Lower leg skin (tissue), 4 donors: ENCODE measurements at places on chromosomes 4 and X.

DNA sequence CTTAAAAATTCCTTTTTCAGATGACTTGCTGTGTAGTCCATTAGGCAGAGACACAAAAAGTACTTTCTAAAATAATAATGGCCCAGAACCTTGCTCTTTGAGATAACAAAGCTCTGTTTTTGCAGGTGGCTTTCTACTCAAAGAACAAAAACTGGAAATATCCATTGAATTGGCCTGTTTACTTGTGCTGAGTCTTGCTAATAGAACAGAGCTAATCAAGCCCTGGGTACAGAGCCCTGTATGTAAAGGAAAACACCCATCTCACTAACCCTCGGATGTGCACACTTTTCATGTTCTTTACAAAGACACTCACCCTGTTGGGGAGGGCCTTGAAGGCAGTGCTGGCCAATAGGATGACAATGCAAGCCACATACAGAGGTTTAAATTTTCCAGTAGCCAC is 27.0 kb upstream of the LNX1 start:
- DNase-seq: no peak

DNA sequence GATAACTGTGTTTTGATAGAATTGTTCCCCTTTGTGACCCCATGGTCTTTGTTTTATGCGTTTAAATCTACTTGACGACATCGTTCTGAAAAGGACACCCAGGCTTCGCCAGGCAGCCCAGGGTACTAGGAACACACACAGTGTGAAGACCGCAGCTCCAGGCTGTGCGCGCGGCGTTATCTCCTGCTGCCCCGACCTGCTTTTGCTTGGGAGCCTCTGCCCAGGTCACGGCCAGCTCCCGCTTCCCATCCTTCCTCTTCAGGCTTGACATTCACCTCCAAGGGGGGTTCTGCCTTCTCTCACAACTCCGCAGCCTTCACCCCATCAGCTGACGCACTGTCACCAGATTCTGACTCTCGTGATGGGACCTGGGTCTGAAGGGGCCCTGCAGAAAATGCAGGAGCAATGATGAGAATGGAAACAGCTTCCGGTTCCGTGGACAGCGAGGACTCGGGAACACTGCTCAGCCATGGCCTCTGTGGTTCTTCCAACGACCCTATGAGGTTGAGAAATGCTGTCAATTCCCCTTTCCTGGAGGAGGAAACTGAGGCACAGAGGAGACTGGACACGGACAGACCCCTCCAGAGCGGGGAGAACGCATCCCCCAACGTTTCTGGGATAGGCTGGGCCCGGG is 536 bp upstream of the HTRA3 start:
- no peak for DNase-seq

DNA sequence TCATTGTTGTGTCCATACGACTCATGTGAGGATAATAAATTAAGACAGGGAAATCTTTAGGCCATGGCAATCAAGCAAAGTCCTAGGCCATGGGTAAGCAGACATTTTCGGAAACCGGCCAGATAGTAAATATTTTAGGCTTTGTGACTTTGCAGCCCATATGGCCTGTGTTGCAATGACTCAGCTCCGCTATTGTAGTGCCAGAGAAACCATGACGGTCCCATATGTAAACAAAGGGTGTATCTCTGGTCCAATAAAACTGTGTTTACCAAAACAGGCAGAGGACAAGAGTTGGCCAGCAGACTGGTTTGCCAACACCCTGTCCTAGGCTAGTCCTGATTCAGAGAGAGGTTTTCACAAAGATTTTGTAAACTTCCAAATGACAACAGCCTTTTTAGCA is 5.0 kb downstream of the FAM114A1 start:
- peak; percentile 56 for DNase-seq

- peak; percentile 89 for DNase-seq
These were observed at the start of gene TMEM144 for GRCh38 chr4:158209825-158210807. Gene TMEM144 (plus strand): TSS chr4:158210486. CDS start chr4:158212668, 2,182 bp downstream.

GRCh38 chr4:86977621-86978184 is 42.9 kb downstream of the AFF1 start:
- DNase-seq: no peak

DNA sequence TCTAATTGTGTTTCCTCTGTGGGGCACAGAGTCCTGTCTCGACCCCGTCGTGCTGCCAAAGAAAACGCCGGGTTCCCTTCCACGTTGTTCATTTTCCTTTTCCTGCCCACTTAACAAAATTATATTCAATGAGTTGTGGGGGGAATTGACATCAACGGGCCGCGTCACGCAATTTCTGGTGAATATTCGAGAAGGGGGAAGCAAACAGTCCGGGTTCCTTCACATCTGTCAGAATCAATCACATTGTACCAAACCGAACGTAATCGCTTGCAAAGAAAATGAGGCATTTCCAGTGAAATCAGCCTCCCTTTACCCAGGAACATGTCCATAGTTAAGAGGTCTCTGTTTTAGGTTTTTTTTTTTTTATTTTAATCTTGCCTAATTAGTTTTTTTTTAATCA is 243.5 kb downstream of the SHOX start:
- DNase-seq: no peak

- no peak for DNase-seq
These were observed 180.7 kb upstream of the IL15 start for GRCh38 chr4:141455651-141456050.

DNA sequence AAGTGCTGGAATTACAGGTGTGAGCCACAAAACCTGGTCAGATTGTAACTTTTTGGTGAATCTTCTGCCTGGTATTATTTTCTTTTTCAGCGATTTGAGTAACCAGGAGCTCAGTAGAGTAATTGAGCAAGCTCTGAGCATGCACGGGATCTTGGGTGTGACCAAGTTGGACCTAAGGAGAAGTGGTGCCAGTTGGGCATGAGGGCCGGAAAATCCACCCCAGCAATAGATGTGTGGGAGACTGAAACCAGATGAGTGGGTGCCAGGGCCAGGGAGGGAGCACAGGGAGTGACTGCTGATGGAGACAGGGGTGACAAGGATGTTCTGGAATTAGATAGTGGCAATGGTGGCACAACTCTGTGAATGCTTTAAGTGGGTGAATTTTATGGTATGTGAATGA is 3.7 kb upstream of the CCNQ start:
- DNase-seq: no peak

GRCh38 chr4:159791334-159791733 is 688.5 kb downstream of the RAPGEF2 start:
- DNase-seq: no peak

- DNase-seq: no peak
These were observed 6.0 kb upstream of the CISD2 start for GRCh38 chr4:102862747-102863146.

DNA sequence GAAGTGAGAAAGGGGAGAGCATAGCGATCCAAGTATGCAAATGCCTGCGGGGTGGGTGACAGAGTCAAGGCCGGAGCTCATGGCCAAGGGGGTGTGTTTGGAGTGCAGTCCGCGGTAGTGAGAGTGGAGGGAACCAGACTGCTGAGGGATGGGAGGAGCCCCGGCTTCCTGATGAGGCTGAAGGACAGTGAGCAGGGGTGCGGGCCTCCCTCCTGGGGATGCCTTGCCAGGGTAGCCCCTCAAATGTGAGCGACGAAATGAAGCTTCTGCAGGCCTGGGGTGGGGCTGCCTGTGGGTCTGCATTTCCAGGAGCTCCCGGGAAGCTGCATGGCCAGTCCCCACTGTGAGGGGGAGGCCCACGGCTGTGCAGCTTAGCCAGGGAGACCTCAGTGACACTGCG is 45.0 kb downstream of the PSAPL1 start:
- DNase-seq: peak; percentile 74

DNA sequence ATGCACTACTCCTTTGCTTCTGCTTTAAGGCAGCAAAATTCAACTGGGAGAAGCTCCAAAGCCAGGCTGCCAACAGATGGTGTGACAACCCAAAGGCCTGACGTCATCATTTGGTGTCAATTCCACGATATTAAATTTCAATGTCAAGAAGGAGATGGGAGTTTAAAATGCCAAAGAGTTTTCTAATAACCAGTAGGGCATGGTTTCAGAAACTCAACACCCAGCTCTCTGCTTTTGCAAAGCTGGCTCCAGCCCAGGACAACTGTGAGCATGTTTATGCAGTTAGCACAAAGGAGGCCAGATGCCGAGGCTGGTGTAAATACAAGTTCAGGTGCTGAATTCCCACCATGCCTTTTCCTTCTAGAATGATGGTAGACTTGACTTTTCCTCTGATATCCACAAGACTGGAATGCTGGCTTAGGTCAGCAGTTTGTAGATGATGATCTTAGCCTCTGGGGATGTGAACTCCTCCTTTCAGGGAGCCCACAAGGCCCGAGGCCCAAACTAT is 67.3 kb downstream of the AFAP1 start:
- peak; percentile 46 for DNase-seq

DNA sequence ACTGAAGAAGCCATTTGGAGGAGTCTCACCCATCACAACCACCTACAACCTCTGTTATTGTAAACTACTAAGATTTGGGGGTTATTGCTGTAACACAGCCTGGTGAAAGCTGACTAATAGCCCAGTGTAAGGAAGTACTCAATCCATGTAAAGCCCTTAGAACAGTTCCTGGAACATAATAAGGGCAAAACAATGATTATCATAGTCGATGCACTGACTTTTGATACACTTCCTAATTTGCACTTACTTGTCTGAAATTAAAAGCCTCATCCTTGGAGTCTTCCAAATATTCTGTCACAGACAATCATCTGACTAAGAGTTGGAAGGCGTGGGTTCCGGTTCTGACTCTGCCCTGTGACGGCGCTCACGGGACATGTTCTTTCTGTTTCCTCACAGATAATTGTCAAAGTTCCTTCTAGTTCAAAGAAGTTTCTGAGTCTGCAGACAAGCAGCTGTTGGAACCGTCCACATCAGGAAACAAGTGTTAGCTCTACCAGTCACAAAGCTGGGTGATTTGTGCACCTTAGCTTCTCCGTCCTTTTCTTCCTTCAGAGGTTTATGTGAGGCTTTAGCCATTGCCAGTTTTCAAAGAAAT is 33.4 kb upstream of the RASGEF1B start:
- peak; percentile 86 for DNase-seq

DNA sequence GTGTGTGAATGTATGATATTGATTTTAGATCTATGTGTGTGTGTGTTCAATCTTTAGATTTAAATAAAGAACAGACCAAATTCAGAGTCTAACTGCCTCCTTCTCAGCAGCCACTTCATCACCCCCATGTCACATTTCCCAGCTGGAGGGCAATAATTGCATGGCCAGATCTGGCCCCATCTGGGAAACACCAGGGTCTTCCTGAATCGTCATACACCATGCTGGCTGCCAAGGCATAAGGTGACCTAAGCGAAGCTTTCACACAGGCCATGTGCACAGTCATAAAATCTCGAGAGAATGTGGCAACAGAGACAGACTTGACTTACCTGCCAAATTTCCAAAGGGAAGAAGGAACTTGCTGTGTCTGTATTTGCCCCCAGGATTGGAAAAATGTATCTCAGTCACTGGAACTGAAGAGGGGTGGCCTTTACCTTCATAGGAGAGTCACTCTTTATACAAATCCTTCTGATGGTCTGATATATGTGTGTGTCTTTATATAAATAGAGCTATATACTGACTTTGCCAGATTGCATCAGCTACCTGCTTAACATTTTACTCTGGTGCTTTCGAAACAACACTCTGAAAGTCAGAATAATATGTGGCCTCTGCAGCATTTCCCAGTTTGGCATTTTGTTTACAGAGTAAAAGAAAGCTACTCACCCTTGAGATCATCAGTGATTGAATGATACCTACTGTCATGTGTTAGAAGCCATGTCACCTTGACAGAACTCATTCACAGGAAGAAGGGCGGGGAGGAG is at the start of gene PLAC1:
PLAC1 (minus strand) TSS at position 470 of the 758 bp plus-strand sequence. CDS start 91,789 bp downstream, outside the sequence.
- DNase-seq: no peak

GRCh38 chr4:56757261-56757746 is 64.2 kb downstream of the SPINK2 start:
- DNase-seq: no peak

GRCh38 chr4:56048383-56048701 is 99.6 kb downstream of the CEP135 start:
- no peak for DNase-seq

GRCh38 chr4:140718241-140718952 is 37.8 kb downstream of the TBC1D9 start:
- no peak for DNase-seq

GRCh38 chrX:18368402-18368801 is 13.9 kb upstream of the SCML2 start:
- DNase-seq: no peak

DNA sequence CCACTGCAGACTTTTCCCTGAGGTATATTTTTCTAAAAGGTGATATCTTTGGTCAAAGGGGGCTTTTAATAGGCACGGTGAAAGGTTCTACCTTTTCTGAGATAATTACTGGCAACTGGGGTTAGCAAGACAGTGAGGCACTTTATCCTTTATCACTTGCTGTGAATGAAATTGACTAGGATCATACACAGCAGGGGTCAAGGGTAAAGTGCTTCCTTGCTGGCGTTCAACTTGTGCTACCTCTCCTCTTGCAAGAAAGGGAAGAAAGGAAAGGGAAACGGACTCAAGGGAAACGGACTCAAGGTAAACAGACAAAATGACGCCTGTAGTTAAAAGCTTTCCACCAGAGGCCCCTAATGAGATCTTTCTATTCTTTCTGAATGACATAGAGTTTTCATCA is 78.6 kb upstream of the RAPGEF2 start:
- no peak for DNase-seq

GRCh38 chrX:103637604-103638338 is 9.0 kb downstream of the TCEAL1 start:
- no peak for DNase-seq

- no peak for DNase-seq
These were observed 74.0 kb downstream of the ATG4A start for GRCh38 chrX:108165383-108166111.

- DNase-seq: no peak
These were observed 93.7 kb upstream of the ZNF827 start for GRCh38 chr4:146032234-146032860.

DNA sequence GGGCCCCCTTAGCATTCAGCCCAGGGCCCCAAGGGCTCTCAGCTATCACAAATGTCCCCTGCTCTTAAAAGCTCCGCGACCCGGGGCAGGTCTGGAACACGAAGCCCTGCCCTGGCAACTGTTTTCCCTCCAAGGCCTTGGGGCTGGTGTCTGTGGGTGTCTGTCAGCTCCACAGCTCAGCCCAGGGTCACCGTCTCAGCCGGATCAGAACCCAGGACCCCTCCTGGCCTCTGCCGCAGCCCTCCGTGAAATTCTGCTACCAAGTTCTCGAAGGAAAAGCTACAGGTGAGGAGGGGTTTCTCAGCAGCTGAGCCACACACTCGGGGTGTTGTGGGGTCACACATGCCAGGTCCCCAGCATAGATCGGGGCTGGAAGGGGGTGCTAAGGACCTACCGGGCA is 61.2 kb downstream of the ACOX3 start:
- no peak for DNase-seq

GRCh38 chr4:148025981-148026380 is 294.1 kb downstream of the ARHGAP10 start:
- no peak for DNase-seq

- DNase-seq: no peak
These were observed 218.6 kb upstream of the SLC7A11 start for GRCh38 chr4:138460477-138461414.

GRCh38 chrX:108022491-108023089 is 22.3 kb upstream of the VSIG1 start:
- DNase-seq: no peak

DNA sequence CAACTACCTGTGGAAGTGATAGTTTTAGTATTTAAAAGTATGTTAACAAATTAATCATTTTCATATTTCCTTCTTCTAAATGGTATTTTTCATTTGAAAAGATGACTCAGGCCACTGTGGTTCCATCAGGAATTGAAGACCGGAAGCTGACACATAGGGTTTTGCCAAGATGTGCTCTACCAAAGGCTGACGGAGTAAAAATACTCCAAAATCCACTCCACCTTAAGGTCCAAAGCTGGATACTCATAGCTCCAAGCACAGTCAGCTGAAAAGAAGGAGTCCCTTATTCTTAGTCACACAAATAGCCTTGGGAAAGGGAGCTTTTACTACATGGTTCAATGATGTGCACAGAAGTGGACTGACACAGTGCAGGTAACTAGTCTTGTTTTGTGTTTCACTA is 472.0 kb downstream of the ARAP2 start:
- DNase-seq: no peak
